ENCODE measurements at places on chromosomes 2 and 18.

- DNase-seq = no peak
Measured at GRCh38 chr18:32684096-32684495, 88.7 kb downstream of the KLHL14 start.

DNA sequence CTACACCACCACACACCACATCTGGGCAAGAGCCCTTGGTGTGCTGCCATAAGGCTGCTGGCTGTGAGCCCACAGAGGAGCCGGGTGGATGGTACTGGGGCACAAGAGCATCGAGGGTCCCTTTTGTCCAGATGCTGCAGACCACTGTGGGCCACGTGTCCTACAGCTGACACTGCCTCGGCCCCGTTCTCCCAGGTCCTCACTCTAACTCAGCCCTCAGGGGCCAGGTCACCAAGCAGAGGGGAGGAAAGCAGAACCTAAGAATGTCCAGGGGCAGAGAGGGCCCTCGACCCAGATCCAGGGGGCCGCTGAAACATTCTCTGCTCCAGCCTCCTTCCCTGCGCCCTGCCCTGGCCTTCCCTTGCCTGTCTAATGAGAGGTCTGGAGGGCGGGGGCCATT is 91.7 kb upstream of the ASB18 start:
- no peak for DNase-seq

- no peak for DNase-seq
Measured at GRCh38 chr2:196248467-196249094, 77.2 kb upstream of the STK17B start.

- no peak for DNase-seq
Measured at GRCh38 chr2:6181926-6182325, 489.7 kb downstream of the SOX11 start.

DNA sequence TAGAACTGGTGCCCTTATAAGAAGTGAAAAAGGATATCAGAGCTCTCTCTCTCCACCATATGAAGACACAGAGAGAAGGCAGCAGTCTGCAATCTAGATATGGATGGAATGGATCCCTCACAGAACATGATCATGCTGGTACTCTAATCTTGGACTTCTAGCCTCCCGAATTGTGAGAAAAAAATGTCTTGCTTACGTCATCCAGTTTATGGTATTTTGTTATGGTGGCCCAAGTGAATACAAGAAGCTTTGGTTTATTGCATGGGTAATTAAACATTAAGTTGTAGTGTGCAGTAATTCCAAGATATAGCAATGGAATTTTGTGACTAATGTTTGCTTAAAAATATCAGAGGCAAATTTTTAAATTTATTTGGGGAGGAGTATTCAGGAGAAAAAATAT is 1667.4 kb upstream of the SLC39A10 start:
- DNase-seq = no peak

DNA sequence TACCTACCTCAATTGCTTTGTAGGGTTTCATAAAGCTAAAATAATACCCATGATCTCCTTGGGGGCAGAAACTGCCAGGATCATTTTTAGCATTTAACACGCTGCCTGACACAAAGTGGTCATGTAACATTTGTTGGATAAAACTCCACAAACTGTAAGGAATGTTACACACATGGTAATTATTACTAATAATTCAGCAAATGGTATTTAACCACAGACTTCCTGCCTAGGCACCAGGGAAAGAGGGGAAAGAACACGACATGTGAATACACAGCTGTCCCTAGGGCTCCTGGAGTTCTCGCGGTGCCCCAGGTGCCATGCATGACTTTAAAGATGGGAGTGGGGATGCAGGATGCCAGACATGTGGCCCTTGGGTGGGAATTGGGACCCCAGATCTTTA is 43.5 kb downstream of the ASAP2 start:
- DNase-seq = no peak

DNA sequence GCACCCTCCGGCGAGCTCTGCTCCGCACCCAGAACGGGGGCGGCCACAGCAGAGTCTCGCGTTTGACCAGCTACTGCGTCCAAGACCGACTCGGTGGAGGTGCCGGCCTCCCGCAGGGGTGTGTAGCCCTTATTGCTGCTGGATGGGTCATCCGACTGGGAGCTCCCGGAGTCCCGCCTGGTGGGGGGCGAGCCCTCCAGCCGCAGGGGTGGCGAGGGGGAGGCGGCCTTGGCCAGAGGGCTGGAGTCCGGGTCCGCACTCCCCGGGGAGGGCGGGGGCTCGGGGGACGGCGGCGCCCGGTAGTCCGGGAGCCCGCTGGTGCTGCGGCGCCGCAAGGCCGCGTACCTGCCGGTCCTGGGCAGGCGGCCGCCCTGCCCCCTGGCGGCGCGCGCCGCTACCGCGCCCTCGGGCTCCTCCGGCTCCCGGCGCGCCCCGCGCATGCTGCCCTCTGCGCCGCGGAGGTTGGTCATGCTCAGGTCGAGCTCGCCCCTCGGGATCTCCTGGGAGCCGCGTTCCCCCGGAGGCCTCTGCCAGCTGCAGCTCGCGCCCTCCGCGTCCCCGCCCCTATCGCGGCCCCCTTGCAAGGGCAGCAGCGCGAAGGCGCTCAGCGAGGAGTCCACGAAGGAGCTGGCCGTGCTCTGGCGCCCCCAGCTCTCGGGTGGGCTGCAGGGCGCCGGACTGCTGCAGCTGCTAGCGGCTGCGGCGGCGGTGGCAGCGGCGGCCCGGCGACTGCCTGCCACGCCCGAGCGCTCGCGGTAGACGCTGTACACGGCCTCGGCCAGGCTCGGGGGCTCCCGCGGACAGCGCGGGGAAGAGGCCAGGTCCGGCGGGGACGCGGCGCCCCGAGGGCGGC is 4.8 kb downstream of the TMEM200C start:
- no peak for DNase-seq

- DNase-seq = no peak
Measured at GRCh38 chr2:142533177-142533576, 344.3 kb upstream of the KYNU start.

DNA sequence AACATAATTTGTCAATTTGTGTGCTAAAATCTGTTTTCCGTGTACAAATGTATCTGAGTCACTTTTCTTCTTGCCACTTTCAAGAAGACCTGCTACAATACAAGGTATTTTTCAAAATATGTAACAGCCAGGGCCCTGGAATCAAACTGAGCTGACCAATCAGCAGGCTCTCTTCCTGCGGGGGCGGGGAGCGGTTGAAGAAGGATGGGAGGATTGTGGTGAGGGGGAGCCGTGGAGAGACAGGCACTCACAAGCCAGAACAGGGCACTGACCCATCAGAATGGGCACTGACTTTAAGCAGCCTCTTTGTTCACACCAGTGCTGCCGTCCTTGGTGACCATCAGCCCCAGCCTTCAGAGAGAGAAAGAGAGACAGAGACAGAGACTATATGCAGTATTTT is 40.6 kb upstream of the CCNYL1 start:
- no peak for DNase-seq

- DNase-seq = no peak
Measured at GRCh38 chr2:231552752-231553151, 22.5 kb upstream of the NMUR1 start.

DNA sequence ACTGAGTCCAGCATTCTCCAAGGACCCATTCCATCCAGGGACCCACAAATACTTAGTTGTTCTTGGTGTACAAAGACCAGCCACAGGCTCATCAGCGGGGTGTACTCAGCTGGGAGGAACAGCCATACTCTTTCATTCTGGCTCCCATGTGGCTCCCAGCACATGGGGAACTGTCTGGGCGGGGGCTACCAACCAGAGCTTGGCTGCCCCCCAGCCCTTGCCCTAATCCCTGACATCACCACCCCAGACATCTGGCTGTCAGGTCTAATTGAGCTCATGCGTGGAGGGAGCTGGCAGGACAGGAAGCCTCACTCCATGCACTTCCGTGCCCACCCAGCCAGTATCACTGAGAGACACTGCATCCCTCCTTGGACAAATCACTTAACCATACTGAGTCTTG is 283.6 kb downstream of the DYSF start:
- no peak for DNase-seq

GRCh38 chr18:51953521-51953920 is 386.5 kb upstream of the DCC start:
- DNase-seq = no peak

DNA sequence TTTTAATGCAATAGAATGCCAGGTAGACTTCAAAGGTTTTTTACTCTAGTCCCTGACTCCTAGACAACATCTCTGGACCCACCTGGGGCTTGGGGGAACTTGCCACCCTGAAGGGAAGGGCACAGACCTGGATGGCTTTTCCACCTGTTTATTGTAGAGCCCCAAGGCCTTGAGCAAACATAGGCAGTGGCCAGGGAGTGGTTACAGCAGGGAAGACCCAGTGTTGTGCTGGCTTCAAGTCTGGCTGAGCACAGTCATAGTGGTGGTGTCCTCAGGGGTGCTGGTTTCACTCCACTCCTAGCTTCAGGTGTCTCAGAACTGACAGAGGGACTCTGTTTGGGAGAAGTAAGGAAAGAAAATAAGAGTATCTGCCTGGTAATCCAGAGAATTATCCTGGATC is 5.5 kb upstream of the SRD5A2 start:
- DNase-seq = no peak

GRCh38 chr2:157596992-157597681 is 31.5 kb downstream of the ACVR1C start:
- DNase-seq = no peak

DNA sequence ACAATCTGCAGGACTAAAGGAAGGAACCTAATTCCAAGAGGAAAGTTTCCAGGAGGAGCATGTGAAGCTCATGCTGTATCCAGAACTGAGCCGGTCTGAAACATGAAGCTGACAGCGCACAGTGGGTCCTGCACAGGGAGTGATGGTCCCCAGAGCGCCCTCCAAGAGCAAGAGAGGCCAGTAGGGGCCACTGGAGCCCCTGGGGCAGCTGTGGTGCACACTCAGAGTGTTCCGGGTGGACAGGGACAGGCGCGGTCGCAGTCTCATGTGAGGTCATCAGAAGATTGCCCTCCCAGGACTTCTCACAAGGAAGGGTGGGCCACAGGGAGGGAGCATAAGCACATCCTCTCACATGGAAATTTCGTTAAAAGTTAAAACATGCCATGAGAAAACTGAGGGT is 355.9 kb downstream of the EIPR1 start:
- no peak for DNase-seq

- no peak for DNase-seq
Measured at GRCh38 chr2:229205704-229206103, 65.4 kb downstream of the PID1 start.

DNA sequence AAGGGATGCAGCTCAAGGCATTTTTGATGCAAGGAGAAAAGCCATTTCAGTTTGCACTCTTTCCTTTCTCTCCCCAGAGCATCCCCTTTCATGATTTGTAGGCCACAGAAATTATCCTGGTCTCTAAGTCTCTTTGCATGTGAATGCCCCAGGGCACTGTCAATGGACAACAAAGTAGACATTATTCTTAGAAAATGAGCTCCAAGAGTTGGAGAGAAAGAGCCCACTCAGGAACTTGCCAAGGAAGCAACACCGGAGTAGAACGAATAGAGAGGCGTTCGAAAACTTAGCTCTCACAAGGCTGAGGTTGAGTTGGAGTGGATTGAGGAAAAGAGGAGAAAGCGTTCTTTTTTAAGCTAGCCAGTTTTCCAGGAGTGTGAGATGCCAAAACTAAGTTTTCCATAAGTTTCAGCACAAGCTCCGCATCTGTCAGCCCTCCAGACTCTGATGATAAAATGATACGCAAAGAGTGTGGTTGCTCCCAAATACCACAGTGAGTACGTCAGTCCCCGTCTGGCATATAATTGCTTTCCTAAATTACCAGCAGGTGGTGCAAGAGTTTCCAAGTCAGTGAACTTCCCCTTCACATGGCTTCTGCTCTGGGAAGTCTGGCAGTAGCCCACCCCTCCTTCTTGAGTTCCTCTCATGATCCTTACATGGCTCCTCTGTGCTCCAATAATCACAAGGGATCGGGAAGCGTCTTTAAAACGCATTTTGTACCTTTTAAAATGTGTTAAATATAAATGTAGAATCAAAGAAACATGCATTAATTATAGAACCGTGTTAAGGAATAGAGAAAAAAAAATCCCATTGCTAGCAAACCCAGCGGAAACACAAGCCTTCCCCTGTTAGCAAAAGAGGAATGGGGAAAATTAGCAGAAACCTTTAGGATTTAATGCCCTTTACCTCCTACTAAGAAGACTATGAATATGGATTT is 1060.6 kb upstream of the FANCL start:
- peak; percentile 35 for DNase-seq

GRCh38 chr2:86821842-86822241 is 31.1 kb upstream of the CD8A start:
- DNase-seq = no peak

- no peak for DNase-seq
Measured at GRCh38 chr18:10111191-10111590, 197.4 kb downstream of the VAPA start.

DNA sequence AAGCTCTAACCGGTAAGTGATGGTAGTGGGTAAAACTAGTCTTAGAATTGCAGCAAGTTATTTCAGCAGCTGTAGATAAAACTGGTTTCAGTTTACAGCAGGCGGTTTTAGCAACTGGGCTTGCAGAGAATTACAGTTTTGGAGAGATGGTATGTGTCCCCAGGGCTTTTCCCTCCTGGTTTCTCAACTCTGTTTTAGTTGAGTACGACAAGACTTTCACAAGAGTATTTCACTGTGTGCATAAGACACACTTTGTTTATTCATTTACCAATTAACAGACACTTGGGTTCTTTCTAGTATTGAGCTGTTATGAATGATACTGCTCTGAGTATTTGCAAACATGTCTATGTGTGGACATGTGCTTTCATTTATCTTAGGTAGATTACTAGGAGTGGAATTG is 65.6 kb upstream of the RFX8 start:
- peak; percentile 22 for DNase-seq

GRCh38 chr2:4914036-4914435 is 778.1 kb upstream of the SOX11 start:
- DNase-seq = no peak

DNA sequence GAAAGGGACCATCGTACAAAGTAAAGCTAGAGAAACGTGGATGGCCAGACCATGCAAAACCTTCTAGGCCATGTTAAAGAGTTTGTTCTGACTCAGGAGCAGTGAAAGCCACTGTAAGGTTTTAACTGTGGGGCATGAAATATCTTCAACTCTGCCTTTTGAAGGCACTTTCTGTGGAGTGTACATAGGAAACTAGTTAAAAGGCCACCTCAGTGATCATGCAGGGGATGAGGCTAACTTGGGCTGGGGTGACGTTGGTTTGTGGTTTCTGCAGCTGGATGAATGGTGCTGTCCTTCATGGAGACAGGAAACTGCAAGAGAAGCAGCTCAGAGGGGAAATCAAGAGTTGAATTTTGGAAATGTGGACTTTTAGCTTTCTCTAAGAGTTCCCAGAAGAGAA is 190.7 kb downstream of the CDCA7 start:
- DNase-seq = no peak

GRCh38 chr2:168889635-168890005 is 610 bp downstream of the SPC25 start:
- no peak for DNase-seq

- DNase-seq = no peak
Measured at GRCh38 chr2:238569507-238570195, 142.9 kb downstream of the ASB1 start.

GRCh38 chr2:230097841-230098240 is 29.1 kb upstream of the SLC16A14 start:
- DNase-seq = no peak

All from amniotic stem cell (primary cell).